Cardiac muscle cell (in vitro differentiated cells and primary cell): ENCODE measurements at places on chromosomes 13 and 19.

DNA sequence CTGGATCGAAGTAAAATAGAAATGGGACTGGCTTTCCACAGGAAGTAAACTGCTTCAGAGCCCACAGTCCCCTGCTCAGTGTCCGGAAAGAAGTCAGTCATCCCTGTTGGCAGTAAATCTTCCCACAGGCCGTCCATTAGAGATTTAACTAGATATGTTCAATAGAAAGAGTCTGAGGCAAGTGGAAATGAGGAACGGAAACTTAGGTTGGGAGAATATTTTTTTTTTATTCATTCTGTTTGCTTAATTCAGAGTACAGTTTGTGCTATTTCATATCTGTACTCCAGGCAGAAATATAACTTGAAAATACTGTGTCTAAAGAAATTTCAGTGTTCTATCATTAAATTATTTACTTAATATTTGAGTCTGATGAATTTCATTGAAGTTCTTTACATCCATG lies 22.7 kb downstream of the SLC25A15 start:
- DNase-seq = no peak

GRCh38 chr13:41827507-41828213 lies 133.2 kb downstream of the VWA8 start:
- peak; percentile 93 for DNase-seq

DNA sequence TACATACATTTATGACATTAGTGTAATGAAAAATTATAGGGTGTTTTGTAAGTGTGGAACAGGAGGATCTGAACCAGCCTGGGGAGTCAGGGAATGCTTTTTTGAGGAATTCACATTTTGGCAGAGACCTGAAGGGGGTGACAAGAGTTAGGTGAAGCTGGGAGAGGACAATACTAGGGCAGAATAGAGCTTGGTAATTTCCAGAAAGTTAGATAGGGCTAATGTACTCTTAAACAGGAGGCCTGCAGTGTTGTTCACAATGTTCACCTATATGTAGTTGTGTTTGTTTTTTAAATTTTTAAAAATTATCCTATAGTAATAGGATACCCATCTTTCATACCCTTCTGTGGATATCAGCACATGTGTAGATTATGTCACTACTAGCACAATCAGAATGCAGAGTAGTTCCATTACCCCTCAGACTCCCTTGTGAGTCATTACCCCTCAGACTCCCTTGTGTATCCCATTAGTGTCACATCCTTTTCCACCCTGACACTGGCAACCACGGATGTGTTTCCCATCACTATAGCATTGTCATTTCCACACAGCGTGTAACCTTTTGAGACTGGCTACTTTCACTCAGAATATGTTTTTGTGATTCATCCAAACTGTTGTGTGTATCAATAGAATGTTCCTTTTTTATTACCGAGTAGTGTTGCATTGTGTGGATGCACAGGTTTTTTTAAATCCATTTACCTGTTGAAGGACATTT lies 43.1 kb downstream of the PCCA start:
- peak; percentile 77 for DNase-seq

DNA sequence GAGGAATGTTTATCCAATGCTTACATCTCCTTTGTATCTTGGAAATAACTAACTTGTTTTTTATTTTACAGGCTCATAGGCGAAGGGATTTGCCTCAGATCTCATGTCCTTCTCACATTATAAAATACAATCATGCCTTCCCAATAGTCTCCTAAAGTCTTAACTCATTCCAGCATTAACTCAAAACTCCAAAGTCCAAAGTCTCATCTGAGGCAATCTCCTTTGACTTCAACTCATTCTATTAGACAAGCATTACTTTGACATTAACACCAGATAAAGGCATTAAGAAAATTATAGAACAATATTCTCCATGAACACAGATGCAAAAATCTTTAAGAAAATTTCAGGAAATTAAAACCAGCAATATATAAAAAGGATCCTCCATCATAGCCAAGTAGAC lies 137.6 kb downstream of the DNAJC3 start:
- DNase-seq = no peak

DNA sequence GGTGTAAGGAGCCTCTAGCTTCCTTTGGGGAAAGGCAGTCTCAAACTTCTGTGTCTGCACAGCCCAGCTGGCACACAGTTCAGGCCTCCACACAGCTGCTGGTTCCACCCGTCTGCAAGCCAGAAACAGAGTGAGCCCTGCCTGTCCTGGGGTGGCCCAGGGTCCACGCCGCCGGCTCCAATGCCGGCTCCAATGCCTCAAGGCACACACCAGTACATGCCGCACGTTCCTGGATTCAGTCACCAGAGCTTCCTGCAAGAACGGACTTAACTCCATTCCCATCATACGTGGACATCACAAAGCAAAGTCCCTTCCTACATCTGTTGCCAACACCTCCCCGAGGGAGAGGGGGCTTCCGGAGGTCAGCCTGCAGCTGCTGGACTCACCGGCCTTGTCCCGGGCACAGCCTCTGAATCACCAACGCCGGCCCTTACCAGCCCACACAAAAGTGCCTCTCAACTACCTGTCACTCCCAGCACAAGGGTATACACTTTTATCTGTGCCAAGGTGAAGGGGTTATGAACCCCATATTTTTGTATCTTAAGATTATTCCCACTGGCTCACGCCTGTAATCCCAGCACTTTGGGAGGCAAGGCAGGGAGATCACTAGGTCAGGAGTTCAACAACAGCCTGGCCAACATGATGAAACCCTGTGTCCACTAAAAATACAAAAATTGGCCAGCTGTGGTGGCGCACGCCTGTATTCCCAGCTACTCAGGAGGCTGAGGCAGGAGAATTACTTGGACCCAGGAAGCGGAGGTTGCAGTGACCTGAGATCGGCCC lies 8.5 kb downstream of the SH3GL1 start:
- peak; percentile 72 for DNase-seq

DNA sequence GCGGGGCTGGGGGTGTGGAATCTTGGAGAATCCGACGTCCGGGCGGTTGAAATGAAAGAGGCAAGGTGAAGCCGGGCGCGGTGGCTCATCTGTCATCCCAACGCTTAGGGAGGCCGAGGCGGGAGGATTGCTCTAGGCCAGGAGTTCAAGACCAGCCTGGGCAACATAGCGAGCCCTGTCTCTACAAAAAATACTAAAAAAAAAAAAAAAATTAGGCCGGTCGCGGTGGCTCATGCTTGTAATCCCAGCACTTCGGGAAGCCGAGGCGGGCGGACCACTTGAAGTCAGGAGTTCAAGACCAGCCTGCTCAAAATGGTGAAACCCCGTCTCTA lies 225 bp upstream of the GARIN5A start:
- no peak for DNase-seq

DNA sequence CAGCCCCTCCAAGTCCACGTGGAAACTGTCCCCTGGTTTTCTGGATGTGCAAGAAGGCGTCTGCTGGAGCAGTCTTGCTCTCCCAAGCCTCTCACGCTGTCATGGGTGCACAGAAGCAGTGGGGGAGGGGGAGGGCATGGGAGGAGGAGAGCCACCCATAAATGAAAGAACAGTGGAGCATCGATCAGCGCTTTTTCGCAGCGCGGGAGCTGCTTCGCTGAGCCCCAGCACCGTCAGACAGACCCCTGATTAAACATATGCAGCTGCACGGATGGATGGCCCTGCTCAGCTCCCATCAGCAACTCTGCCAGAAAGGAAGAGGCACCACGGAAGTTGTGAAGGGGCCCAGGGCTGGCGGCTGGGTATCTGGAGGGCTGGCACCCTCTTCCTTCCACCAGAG lies 264.9 kb downstream of the UQCRFS1 start:
- DNase-seq = no peak

- no peak for DNase-seq
These were observed 31.1 kb downstream of the TEX30 start for GRCh38 chr13:102742506-102742905.

DNA sequence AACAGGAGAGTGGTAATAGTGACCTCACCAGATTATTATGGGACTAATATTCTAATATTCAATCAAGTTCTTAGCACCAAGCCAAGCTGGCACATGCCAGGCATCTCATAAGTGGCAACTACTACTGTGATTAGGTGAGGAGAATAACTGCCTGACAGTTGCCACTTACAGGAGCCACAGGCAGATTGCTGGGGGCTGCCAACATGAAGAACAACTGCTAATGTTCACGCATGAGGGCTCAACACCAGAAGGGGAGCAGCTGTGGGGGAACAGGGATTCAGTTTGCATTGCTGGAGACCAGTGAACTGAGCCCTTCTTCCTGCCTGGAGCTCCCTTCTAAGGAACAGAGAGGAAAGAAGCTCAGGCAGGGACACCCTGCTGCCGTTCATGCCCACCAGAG lies 504.5 kb downstream of the FOXO1 start:
- DNase-seq = no peak

GRCh38 chr19:18226956-18227780 lies 930 bp upstream of the PDE4C start:
- no peak for DNase-seq

DNA sequence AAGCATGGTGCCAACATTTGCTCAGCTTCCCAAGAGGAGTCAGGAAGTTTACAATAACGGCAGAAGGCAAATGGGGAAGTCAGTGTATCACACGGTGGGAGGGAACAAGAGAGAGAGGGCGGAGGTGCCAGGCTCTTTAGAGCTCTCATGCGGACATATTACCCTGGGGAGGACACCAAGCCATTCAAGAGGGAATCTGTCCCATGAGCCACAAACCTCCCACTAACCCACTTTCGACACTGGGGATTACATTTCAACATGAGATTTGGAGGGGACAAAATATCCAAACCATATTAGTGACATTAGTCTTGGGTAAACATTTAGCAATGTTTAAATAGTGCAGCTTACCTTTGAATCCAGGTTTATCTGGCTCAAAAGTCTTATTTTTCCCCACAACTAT lies 69.9 kb downstream of the SLAIN1 start:
- no peak for DNase-seq

- DNase-seq = peak; percentile 34
These were observed 46.1 kb upstream of the TSC22D1 start for GRCh38 chr13:44622261-44622660.

GRCh38 chr13:113298043-113298945 lies 1.3 kb downstream of the LAMP1 start:
- DNase-seq = peak; percentile 17

- DNase-seq = no peak
These were observed 1244.9 kb downstream of the PCDH17 start for GRCh38 chr13:58876473-58876872.

DNA sequence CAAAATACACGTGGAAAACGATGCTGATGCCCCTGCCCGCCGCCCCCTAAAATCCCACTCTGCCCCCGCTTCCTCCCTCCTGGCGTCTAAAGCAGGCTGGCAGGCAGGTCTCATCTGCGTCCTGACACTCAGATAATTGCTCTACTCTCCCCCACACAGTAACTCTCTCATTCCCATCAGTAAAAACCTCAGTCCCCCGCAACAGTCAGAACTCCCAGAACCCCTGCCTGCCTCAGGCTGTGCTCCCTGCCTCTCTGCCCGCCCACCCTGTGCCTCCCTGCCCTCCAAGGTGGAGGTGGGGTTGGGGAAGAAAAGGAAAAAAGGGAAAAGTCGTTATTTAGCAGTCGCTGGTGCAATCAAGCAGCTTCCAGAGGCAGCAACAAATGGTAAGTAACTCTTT lies 473.7 kb downstream of the EFNB2 start:
- no peak for DNase-seq

DNA sequence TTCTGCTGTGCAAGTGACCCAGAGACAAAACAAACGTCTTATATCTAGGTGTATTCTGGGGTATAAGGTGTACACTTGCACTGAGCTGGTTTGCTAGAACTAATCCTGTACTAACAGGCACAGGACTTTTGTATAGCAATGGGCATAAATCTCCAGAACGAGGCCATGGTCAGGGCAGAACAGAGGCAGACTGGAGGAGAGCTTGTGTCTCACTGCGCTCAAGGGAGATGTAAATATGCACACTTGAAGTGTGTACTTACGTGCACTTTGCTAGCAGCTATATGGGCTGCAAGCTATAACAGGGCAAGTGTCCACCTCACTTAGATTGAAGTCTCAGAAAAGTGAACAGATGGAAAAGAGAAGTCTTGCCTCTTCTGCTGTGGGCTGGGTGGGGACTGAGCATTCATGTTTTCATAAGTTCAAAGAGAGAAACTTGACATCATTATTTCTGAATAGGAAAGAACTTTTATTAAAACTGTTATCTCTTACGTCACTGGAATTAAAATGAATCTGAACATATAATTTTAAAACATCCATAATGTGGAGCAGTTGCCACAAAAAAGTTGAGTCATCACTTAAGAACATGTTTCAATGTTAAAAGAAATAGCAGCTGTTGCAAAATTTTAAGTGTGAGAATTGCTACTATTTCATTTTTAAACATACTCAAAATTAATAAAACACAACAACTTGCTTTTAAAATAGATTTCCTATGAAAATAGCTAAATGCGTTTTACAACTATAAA lies 888.3 kb downstream of the PCDH9 start:
- no peak for DNase-seq

- no peak for DNase-seq
These were observed 111.1 kb downstream of the STARD13 start for GRCh38 chr13:33174491-33174890.

DNA sequence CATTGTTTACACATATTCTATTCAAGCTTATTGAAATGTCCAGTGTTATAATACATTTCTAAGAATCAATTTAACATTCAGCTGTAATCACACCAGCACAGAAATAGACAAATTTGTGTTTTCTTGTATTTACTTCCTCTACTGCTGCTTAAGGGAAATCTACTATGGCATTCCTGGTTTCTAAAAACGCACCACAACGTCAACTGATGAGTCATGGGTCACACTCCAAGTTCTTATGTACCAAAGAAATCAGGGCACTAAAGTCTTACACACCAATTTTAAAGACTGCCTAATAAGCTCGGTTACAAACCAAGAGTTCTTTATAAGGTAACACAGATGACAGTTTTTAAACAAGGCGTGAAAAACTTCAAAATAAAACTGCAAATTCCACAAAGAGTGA lies 13.2 kb downstream of the LNX2 start:
- DNase-seq = peak; percentile 6

- DNase-seq = peak; percentile 15
These were observed 1.2 kb upstream of the SLAIN1 start for GRCh38 chr13:77696006-77696878.

GRCh38 chr13:87198371-87198770 lies 472.8 kb upstream of the SLITRK5 start:
- DNase-seq = no peak

DNA sequence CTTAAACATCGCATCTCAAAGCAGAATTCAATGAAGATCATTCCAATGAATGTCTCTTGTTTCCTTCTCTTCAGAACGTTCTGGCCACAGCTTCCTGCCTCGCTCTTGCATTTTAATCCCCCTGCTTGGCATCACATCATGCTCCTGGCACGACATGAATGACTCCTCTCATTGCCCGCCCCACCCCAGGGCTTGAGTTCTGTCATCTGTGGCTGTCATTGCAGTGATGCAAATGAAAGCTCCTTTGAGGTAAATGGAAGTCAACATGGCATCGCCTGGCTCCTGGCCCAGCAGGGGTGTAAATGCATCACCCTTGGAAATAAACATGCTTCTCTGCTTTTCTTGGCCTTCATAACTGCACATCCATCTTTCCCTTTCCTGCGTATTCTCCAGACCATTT lies 48.6 kb downstream of the SCEL start:
- DNase-seq = no peak
